ENCODE measurements at places on chromosomes 7 and 10.

GRCh38 chr10:6141296-6142151 lies 52.7 kb downstream of the RBM17 start:
- DNase-seq = no peak

DNA sequence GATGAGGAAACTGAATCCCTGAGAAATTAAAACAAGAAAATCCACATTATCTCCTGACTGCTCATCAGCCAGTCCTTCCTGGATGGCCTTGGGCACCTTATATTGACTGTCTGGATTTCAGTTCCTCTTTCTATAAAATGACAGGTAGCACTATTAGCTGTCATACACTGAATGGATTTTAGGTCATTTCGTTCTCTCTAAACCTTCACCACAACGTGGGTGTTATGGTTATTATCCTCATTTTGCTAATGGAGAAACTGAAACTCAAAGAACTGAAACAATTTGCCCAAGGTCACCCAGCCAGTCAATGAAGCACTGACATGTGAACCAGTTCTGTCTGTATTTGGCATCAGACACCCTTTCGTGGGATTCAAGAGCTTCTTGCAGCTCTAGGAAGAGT lies 193.8 kb downstream of the CYP26A1 start:
- DNase-seq = no peak

- DNase-seq = no peak
Observed at GRCh38 chr10:118668228-118668952, 72.9 kb upstream of the PRLHR start.

DNA sequence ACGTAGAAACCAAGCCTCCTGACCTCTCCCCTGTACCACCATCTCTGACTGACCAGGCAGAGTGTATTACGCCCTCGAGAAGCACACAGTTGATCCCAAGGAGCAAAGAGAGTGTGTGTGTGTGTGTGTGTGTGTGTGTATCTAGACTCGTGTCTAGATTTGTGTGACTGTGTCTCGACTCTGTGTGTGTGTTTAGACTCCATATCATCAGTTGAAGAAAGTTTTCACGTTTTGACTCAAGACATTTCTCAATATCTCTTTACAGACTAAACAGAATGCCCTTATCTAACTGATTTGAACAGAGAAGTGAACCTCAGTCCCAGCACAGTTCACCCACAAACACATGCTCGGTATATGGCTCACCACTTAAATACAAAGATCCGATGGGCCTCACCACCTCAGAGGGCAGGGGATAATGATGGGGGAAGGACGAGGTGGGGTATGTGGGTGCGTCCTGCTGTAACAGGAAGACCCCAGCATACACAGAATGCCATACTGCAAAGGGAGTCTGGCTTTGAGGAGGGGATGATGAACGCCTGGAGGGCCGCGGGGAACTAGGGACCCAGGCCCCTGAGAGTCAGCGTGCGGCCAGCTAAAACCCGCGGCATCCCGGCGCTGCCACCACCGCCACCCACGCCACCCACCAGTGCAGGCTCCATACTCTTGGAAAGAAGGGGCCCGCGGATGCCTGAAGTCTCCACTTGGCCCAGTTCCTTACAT lies 780 bp downstream of the ALDH18A1 start:
- no peak for DNase-seq

DNA sequence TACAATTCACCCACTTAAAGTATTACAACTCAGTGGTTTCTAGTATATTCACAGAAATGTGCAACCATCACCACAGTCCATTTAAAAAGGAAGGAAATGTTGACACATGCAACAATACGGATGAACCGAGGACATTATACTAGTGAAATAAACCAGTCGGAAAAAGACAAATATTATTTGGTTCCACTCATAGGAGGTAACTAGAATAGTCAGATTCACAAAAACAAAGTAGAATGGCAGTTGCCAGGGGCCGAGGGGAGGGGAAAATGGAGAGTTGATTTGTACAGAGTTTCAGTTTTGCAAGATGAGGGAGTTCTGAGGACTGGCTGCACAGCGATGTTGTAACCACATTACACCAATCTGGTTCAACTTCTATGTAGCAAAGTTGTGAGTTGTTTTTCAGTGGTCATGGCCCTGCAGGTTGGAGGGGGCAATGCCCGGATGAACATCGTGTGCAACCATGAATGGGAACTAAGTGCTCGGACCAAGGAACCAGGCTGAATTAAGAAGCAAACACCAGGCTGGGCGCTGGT lies 17.6 kb upstream of the TNPO3 start:
- no peak for DNase-seq

GRCh38 chr7:142012825-142013511 lies 17.3 kb downstream of the MGAM start:
- no peak for DNase-seq

- DNase-seq = no peak
Observed at GRCh38 chr10:95600158-95600557, 39.0 kb upstream of the SORBS1 start.

DNA sequence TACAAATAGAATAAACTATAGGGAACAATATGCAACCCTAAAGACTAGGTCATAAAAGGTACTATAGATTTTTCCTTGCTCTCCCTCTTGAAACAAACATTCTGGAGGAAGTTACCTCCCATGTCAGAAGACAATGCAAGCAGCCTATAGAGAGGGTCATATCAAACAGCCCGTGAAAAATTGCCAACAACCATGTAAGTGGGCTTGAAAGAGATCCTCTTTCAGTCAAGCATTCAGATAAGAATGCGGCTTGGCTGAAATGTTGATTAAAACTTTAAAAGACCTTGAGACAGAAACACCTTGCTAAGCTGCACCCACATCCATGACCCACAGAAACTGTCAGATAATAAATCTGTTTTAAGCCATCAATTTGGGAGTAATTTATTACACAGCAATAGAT lies 526.6 kb upstream of the GHITM start:
- DNase-seq = no peak

DNA sequence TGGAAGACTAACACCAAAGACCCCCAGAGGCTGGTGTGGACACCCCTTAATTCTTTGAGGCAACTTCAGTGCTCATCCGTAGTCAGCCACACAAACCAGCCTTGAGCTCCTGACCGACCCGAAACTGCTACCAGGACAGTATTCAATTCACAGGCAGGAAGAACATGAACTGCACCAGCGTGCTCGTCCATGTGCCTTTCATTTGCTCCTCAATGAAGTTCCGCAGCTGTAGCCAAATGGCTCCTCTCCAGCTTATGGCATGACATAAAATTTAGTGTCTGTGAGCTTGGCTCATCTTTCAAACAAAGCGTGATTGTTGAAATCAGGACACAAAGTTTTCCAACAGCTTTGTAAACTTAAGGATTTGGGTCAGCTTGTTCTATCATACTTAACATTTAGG lies 144.1 kb upstream of the FAM171A1 start:
- no peak for DNase-seq

DNA sequence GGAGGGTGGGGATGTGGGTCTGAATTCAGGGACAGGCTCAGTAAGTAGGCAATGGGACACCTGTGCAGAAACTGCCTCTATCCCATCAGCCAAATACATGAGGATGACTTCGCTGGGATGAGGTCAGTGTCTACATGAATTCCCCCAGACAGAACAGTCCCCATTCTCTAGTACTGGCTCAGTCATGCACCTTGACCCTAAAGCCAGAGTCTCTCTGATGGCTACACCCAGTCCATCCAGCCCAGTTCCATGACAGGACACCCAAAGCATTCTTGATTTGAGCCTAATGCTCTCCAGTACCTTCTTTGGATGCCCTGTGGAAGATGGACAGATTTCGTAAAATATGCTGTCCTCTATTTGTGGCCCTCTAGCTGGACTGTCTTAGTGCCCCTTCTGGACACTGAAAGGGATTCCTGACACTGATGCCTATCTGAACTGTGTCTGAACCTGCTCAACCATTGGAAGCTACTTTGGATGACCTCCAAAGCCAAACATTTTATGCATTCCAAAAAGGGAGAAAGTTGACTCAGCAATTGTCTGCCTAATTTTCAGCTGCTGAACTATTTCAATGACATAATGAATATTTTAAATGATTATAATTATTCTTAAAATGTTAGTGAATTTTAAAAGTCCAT lies 14.6 kb downstream of the SFRP4 start:
- DNase-seq = no peak

DNA sequence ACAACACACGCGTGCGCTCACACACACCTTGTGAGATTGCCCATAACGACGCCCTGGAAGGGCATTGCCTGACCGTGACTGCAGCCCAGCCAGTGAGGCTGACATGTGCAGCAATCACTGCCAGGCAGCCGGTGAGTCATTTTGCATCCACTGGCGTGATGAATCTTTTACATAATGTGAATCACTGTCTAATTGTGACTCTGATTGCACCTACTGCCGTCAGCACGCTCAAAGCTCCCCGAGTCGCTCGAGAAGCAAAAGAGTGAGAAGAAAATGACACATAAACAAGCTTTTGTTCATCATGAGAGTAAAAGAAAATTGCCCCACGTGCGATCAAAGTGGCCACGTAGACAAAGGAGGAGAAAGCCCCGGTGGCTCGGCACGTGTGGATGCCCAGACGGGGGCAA lies 117.4 kb upstream of the PFKP start:
- peak; percentile 40 for DNase-seq

GRCh38 chr7:130136579-130137167 lies 66.3 kb downstream of the KLHDC10 start:
- DNase-seq = no peak

- no peak for DNase-seq
Observed at GRCh38 chr7:148319316-148319808, 271.2 kb upstream of the C7orf33 start.

GRCh38 chr10:128859738-128860386 lies 607.2 kb upstream of the MGMT start:
- peak; percentile 9 for DNase-seq

- DNase-seq = no peak
Observed at GRCh38 chr10:44388641-44389040, 3.7 kb upstream of the CXCL12 start.
